Activated CD4-positive, alpha-beta T cell treated with anti-CD3 and anti-CD28 coated beads, Interleukin-2, amount 50 U/mL, for 16 hours (primary cell): ENCODE measurements at places on chromosomes 4 and X.
A peak's percentile ranks its signal among the peaks of the same experiment; 100 is the strongest.

GRCh38 chr4:87078987-87079486, 141.4 kb downstream of the KLHL8 start:
- DNase-seq: no peak

DNA sequence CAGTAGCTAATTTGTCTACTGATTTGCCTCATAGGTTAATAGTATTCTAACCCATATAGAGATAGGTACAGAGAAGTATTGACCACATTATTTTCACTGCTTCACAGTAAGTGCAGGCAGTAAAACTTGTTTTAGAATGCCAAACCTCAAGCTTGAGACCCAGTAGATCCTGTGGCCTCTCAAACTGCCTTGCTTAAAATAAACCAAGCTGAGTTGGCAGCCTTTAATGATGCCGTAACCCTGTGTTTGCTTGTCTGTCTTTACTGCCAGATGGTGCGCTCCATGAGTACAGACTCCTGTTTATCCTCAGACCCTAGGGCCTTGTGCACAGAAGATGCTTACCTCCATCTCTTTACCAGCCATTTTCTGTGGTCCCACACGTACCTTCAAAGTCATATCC, 50.8 kb downstream of the ANXA3 start:
- DNase-seq: no peak

DNA sequence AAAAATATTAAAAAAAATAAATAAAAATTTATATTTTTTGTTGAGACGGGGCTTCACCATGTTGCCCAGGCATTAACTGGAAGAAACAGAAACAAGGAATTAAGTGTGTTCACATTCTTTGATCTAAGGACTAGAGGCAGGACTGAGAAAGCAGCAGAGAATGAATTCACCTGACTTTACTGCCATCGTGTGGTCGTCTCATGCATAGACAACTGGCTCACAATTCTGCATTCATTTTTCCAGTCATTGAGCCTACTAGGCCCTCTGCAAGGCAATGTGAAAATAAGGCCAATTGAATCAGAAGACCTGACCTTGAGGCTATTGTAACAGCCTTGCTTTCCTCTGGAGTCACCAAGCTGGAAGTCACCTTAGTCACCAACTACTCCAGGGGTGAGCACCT, 37.4 kb downstream of the LHFPL1 start:
- DNase-seq: peak; percentile 42

DNA sequence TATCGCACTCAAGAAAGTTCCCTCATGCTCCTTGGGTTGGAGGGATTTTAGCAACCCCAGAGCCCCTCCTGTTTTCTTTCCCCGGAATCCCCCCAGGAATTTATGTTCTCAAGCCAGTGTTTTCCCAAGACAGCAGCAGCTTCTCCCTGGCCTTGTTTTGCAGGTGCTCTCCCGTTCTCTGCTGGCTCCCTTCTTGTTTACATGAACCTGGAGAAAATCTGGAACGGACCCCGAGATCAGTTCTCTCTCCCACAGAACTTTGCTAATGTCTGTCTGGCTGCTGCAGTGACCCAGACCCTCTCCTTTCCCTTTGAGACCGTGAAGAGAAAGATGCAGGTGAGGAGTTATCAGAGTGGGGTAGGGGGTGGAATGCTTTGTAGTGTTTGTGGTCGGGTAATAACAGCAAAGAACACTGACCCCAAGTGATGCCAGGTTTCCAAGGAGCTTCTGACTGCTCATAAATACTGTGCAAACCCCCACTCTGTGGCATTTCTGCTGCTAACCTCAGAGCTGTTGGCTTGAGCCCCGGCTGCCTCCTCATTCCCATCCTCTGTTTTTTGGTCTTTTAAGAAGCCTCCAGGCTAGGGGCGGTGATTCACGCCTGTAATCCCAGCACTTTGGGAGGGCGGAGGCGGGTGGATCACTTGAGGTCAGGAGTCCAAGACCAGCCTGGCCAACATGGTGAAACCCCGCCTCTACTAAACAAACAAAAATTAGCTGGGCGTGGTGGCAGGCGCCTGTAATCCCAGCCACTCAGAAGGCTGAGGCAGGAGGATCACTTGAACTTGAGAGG, 11.1 kb downstream of the SLC25A43 start:
- DNase-seq: no peak

GRCh38 chrX:105608745-105609144, 213.6 kb upstream of the NRK start:
- no peak for DNase-seq

DNA sequence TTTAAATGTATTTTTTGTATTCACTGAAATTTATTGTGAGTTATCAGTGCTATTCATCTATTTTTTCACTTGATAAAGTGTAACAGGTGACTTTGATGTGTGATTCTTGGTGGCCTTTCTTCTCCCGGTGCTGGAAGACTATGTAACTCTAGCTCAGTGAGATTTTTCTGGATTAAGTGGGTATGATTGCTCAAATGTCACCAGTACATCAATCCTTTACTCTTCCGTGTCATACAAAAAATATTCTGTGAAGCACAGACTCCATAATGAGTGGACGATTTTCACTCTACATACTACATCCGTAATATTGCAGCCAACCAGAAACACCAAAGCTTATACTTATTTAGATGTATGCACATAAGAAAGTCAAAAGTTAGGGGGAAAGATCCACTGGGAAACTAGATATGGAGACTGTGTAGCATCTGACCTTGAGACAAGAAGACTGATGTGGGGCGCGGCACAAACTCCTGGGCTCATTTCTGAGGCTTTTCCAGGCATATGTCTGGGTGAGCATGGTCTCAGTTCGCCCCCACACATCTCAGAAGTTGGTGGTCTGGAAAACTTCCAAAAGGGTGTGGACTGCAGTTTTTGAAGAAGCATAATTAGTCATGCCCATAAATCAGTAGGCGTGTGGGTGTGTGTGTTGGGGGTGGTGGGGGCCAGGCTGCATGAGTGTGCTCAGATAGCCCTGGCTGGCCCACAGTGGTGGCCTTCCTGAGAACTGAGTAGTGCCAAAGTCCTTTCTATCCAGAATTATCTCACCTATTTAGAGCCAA, 53.9 kb upstream of the TENM3 start:
- DNase-seq: no peak

DNA sequence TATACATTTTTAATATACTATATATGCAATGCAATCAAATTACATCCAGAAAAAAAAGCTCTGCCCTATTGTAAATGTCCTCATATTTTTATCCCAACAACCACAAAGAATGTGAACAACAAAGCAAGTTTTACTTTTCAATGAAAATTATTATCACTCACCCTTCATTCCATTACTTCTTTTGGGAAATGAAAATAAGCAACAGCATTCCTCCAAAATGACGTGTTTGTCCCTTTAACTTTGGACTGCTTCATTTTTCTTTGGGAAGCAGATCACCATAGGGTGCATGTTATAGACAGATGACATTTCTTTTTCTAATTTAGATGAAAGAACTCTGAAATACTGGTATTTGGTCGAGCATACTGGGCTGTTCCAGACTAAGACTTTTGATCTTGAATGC, 667.1 kb upstream of the BOD1L1 start:
- DNase-seq: no peak

DNA sequence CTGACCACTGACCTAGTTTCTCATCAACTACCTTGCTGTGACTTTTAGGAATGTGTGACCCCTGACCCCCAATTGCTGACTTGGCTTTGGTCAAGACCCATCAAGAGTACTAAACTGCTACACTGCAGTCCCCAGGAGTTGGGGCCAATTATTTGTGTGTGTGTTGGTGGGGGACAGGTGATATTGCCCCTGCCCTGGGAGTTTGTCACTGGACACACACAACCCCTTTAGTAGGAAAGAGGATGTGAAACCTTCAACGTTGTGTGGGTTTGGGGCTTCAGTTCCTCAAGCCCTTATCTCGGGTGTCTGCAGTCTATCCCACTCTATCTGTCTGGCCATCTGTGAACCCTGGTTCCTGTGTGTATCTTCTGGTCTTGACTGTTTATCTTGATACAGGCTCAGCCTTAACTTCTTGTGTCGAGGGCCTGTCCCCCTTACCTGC, 6.5 kb downstream of the SASH3 start:
- no peak for DNase-seq

GRCh38 chr4:156496797-156497196, 474.8 kb downstream of the PDGFC start:
- no peak for DNase-seq

DNA sequence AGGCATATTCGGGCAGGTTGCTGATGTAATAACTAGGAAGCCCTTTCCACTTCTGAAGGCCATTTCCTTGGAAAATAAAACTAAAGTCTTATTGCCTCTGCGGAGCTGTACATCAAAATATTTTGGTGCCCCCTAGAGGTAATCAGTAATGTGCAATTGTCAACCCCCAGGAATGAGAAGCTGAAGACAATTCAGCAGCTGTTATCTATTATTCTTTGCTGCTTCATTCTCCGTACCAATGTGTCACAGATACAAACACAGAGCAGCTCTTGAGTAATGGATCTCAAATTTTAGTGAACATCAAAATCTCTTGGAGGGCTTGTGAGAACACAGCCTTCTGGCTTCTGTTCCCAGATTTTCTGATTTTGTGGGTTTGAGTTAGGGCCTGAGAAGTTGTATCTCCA, 3.5 kb upstream of the SLIT2 start:
- DNase-seq: peak; percentile 29

- no peak for DNase-seq
Observed at GRCh38 chr4:89140168-89140759, 28.9 kb downstream of the TIGD2 start.

DNA sequence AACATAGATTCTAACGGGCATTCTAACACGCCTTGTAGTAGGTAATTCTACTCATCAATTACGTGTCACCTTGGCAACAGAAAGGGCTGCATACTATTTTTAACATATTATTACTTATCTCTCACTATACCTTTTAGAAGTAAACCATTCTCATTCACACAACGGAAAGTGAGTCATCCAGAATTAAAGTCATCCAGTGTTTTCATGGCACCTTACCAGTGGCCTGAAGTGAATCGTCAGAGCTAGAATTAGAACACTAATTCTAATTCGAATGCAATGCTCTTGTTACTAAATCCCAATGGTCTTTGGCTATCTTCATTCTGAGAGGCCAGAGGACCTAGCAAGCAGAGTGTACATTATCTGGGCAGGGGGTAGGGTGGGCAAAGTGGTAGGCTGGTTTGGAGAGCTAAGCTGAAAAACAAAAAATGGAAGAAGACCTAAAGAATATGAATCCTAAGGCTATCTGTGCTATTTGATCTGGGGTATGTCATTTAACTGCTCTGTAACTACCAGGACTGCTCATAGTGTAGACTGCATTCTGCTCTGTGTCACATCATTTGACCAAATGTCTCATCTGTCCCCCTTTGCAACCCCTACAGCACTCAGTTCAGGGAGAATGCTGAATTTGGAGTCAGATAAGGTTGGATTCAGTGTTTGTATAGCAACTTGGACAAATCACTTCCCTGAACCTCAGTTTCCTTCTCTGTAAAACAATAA, 96.5 kb downstream of the HDAC8 start:
- DNase-seq: no peak

- DNase-seq: peak; percentile 54
Observed at GRCh38 chrX:48696909-48697727, 584 bp downstream of the SUV39H1 start.

GRCh38 chr4:24973747-24974601, 56.8 kb downstream of the LGI2 start:
- no peak for DNase-seq

GRCh38 chrX:98071331-98071730, 1187.6 kb downstream of the RPA4 start:
- no peak for DNase-seq

DNA sequence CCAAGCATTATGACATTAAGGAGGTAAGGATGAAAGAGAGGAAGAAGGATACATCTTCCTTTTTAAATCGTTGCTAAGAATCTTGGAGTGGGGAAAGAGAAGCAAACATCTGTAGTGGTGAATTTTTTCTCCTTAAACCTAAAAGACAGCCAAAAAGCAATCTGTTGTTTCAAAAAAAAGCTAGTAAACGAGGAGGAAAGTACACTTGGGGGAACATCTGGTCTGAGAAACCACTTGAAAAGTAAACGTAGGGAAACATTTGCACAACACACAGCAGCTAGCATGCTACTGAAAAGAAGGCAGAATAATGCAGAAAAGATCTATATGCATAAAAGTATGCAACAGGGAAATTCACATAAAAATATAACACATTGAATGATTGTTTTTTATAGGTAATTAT, 1485.6 kb downstream of the PCDH19 start:
- DNase-seq: no peak

DNA sequence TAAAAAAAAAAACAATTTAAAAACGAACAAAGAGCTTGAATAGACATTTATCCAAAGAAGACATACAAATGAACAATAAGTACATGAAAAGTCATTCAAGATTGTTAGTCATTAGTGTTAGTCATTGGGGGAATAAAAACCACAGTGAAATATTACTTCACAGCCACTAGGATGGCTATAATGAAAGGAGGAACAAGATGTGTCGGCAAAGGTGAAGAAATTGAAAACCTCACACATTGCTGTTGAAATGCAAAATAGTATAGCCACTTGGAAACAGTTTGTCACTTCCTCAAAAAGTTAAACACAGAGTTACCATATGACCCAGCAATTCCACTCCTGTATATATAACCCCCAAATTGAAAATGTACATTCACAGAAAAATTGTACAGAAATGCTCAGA, 45.2 kb upstream of the SLC39A8 start:
- DNase-seq: peak; percentile 72

- DNase-seq: no peak
Observed at GRCh38 chr4:136865526-136865925, 666.8 kb downstream of the PCDH18 start.

DNA sequence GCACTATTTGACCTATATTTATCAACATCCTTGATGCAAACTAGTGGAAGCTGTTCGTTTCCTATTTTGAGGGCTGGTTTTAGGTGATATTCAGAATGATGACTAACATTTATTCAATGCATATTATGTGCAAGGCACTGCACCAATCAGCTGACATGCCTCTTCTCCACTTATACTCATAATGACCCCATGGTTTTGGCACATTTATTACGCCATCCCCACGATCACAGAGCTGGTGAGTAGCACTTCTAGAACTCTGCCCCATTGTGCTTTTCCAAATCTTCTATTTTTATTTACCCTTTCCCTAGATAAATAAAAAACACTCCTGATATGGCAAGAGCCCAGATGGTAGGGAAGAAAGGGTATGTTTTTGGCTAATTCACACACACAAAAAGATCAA, 13.1 kb downstream of the SCML1 start:
- no peak for DNase-seq

- DNase-seq: no peak
Observed at GRCh38 chr4:177485528-177485927, 43.3 kb upstream of the AGA start.

DNA sequence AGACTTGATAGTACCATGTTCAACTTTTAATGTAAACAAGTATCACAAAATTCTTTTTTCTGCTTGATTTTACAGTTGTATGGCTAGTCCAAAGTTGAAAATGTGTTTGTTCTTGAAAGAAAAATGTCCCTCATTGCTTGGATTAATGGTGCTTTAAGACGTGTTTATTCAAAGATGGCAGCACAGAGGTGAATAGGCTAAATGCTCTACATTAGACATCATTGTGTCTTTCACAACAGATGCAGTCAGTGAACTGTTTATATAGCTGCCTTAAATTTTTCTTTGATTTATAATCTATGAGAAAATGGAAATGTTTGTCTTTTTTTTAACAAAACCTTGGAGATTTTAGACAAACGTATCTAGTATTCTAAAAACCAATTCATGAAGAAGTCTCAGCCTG, 137.3 kb downstream of the BMPR1B start:
- DNase-seq: no peak
